ENCODE measurements at places on chromosomes 5 and 9. TPM values are rescaled to one million over a fixed set of nuclear protein-coding genes. Genes with fewer than 3 reads are reported as not detected.

The BARX1 gene
- 0.20 TPM for total RNA-seq

The FAM219A gene
- 13.2 TPM for total RNA-seq

The IFNB1 gene
- total RNA-seq: 0.35 TPM

The ESM1 gene
- 0.76 TPM for total RNA-seq

The CXCL14 gene
- total RNA-seq: not detected

DNA sequence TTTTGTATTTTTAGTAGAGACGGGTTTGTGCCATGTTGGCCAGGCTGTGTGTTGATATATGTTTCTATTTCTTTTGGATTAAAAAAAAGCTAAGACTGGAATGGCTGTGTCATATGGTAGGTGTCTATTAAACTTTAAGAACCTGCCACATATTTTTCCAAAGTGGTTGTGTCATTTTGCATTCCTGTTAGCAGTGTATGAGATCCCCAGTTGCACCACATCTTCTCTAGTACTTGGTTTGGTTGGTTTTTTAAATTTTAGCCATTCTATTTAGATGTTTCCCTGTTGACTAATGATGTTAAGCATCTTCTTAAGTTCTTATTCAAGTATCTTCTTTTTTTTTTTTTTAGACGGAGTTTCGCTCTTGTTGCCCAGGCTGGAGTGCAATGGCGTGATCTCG lies 36.2 kb upstream of the MEGF9 start:
- no peak for DNase-seq

- no peak for DNase-seq
These were observed 386.9 kb downstream of the CETN3 start for GRCh38 chr5:90022711-90023053.

GRCh38 chr5:102511666-102512065 lies 12.9 kb upstream of the SLCO6A1 start:
- DNase-seq: no peak

DNA sequence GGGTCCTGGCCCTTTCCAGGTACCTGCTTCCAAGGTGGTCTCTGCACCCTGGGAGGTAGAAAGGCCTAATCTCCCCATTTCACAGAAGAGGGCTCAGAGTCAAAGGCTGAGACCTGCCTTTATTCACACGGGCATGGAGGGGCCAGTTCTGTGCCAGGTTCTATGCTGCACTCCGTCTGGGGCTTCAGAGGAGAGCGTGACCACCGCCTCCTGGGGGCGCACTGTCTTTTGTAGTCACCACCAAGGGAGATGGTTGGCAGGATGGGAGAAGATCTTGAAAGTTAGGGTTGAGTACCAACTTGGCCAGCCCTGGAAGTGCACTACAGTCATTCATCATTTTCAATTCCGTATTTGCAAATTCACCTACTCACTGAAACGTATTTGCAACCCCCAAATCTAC lies 23.7 kb upstream of the PRDM12 start:
- DNase-seq: no peak

DNA sequence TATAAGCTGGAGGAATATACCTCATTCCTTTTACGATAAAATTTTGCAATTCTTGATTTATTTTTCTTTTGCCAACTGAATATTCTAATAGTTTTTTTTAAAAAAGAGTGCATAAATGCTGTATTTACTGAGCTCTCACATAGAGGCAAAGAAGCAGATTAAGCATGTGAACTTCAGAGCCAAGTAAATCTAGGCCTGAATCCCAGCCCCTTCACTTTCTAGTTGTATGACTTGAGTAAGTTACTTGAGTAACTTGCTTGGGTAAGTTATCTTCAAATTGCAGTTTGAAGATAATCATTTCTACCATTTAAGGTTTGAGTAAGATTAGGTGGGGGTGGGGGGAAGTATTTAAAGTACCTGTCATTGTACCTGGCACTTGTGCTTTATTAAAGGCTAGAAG lies 21.8 kb downstream of the LURAP1L start:
- DNase-seq: no peak

GRCh38 chr9:19030899-19031298 lies 2.1 kb downstream of the SAXO1 start:
- no peak for DNase-seq

GRCh38 chr9:113738893-113739604 lies 137.1 kb upstream of the ZNF618 start:
- DNase-seq: no peak

DNA sequence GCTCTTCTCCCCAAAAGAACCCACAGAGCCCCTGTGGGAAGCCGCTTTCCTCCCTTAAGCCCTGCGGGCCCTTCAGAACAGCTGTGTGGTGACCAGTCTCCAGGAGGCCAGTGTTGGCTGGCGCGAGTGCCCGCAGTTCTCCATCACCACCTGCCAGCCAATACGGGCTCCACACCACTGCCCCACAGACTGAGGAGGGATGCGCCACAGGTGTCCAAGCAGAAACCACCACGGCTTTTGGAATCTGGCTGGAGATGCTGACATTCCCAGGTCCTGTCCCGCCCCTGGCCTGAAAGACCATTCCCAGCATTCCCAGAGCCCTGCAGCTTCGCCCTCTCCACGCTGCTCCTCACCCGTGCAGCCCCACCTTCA lies 12.8 kb downstream of the CCNI2 start:
- DNase-seq: no peak

DNA sequence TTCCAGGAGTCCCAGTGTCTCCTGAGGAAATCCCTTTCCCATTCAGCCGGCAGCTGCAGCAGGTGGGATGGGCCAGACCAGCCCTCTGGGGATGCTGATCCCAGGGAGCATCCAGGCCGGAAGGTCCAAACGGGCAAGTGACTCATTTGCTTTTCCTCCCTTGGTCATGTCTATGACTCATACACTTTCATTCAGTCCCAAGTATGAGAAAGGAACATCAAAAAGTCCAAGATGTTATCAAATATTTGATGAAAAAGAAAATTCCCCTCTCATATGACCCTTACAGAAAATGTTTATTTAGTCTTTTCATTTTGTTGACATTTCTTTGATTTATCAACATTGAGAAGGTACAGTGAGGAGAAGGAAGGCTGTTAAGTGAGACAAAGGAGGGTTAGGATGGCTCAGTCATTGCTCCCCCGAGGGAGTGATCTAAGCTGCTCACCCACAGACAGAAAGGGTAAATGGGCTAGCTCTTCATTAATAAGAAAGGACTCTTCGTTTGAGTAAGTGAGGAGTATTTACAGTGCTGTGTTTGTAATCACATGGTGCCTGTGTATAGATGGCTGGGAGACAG lies 117.6 kb upstream of the ANKRD55 start:
- no peak for DNase-seq

DNA sequence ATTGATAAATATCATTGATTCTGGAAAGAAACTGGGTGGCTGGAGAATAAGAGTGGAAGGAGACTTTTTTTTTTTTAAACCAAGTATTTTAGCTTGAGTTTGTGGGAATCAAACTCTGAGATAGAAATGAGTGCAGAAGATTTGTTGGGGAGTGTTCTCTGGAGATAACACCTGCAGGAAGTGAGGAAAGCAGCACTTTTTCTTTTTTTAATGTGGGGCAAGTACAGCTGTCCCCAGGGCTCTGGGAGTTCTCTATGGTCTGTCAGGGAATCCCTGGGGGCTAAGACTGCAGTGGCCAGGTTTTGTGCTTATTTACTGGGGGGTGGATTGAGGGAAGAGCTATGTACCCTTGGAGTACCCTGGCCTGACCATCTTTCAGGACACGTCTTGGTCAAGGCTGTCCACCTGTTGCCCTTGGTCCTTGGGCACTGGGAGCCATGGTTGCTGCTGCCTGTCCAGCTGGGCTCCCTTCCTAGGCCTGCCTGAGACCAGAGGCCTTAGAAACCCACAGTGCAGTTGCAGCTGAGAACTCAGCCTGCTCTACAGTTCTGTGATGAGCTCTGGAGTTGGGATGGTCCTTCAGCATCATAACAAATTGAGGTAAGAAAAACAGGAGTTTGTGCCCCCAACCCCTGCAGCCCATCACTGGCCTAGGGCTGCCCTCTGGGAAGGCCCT lies 85.8 kb downstream of the PHAX start:
- no peak for DNase-seq

All from activated CD4-positive, alpha-beta memory T cell treated with anti-CD3 and anti-CD28 coated beads, Interleukin-2, amount 10 ng/mL, durations not matched to agents 7 days and 5 days (primary cell).